GF-D8 (cell line): ENCODE measurements at places on chromosomes 16 and 17.

DNA sequence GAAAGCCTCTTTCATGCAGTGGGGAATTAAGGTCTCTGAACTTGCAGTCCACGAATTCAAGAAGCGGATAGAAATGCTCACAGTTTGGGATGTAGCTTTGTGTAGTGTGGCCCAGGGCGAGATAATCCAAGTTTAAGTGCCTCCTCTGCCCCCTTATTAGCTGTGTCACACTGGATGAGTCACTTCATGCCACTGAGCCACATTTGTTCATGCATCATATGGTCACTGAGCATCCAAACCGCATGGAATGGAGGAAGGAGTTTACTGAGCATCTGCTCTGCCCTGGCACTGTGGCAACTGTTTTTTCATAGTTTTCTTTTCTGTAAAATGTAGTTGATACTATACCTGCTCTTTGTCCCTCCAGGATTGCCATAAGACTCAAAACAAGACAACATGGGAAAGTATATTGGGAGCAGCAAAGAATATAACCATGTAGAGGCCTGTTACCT, 15.1 kb upstream of the DHX8 start:
- DNase-seq = no peak

- DNase-seq = no peak
Observed at GRCh38 chr17:75036643-75037268, 10.0 kb downstream of the ATP5PD start.

DNA sequence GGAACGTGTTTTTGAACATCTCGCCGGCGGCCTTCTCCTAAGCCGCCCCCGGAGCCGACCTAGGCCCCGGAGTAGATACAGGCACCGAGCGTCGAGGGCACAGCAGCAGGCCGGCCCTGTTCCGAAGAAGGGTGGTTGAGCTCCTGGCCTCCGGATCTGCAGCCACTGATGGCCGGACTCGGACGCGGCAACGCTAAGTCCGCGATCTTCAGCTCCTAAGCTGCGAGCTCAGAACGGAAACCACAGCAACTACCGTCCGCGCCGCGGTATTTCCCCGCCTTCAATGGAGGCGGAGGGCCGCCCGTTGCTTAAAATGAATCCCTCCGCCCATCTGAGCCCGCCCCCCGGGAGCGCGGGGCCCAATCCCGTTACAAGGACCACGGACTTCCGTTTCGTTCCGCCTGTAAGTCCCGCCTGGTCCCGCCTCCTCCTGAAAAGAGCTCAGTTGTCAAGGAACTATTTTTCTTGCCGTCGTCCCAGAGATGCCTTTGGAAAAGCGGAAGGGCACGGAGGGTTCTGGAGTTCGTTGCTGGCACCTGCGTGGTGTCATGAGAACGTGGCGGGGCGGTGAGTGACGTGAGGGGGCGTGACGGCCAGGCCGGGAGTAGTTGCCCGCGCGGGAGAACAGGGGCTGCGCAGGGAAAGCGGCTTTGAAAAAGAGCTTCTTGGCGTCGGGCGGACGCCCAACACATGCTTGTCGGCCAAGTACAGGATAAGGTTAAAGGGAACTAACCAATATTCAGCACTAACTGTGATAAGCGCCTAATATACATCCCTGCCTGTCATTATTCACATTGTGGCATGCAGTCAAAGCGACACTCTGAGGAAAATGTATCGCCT, at the start of gene CFAP20:
CFAP20 (minus strand) TSS at position 285 of the 840 bp plus-strand sequence; CDS start at position 19, 266 bp downstream.
- DNase-seq = peak; percentile 99

- DNase-seq = no peak
Observed at GRCh38 chr17:40035162-40035559, 19.0 kb downstream of the MED24 start.

DNA sequence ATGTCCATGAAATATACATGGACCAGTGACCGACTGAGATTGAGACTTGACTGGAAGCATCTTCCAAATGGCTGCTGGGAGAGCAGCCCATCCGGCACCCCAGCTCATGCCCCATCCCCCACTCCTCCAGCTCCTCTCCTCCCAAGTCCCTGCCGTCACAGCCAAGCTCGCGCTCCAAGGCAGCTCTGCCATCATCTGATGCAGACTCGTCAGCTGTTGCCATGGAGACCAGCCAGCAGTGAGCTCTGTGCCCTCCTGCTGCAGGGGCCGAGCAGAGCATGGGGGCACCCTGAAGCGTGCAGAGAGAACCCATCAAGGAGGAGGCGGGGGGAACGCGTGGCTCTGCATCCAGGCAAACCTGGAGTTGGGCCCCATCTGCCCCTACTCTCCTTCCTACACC, 74.5 kb upstream of the TNRC6C start:
- DNase-seq = no peak

DNA sequence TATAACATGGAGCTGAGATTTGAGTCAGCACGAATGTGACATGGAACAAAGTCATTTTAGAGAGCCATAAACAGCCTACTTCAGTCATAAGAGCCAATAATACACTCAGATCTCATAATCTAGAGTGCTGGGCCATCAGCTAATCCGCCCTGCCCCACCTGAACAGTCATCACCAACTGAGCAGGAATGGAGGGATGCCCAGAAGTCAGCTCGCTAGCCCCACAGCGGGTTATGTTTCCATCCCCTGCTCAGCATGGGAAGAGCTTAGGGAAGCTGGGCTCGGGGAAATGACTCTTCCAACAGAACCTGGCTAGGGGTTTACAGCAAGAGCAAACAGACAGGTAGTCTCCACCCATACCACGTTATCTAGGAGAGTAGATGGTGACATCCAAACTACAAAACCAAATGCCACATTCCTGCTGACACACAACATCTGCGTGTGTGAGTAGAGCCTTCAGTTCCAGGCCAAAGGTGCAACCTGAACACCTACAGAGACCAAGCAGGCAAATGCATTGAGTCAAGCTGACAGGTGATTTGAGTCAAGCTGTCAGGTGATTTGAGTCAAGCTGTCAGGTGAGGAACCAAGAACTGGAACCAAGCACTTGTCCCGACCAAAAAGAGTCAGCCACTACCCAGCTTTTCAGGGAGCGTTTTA, 2.0 kb downstream of the TMEM11 start:
- no peak for DNase-seq

- no peak for DNase-seq
Observed at GRCh38 chr17:78023042-78023441, 64.5 kb downstream of the TNRC6C start.

- DNase-seq = no peak
Observed at GRCh38 chr17:38604479-38605403, 1.0 kb downstream of the SRCIN1 start.

GRCh38 chr16:66483689-66484452, 56.8 kb downstream of the BEAN1 start:
- DNase-seq = peak; percentile 6

- no peak for DNase-seq
Observed at GRCh38 chr17:51666971-51667705, 406.8 kb downstream of the UTP18 start.

DNA sequence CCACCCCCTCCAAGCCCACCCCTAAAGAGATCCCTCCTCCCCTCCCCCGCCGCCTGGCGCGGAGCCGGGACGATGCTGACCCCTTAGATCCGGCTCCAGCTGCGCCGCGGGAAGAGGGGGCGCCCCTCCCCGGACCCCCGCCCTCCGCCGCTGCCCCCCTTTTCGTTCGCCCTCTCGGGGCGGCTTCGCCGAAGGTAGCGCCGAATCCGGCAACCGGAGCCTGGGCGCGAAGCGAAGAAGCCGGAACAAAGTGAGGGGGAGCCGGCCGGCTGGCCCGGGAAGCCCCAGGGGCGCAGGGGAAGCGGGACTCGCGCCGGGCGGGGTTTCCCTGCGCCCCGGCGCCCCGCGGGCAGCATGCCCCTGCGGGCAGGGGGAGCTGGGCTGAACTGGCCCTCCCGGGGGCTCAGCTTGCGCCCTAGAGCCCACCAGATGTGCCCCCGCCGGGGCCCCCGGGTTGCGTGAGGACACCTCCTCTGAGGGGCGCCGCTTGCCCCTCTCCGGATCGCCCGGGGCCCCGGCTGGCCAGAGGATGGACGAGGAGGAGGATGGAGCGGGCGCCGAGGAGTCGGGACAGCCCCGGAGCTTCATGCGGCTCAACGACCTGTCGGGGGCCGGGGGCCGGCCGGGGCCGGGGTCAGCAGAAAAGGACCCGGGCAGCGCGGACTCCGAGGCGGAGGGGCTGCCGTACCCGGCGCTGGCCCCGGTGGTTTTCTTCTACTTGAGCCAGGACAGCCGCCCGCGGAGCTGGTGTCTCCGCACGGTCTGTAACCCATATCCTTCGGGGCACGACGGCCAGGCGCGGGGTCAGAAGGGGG, 623 bp downstream of the CACNA1G start:
- no peak for DNase-seq

- DNase-seq = no peak
Observed at GRCh38 chr17:83067071-83067717, 12.2 kb upstream of the METRNL start.

GRCh38 chr17:29709866-29710519, 87.3 kb upstream of the CORO6 start:
- DNase-seq = no peak

GRCh38 chr17:38749223-38750043, 1.3 kb upstream of the PCGF2 start:
- no peak for DNase-seq

- DNase-seq = no peak
Observed at GRCh38 chr16:66930189-66930588, 4.0 kb downstream of the CIAO2B start.

GRCh38 chr16:85157813-85158742, 45.8 kb upstream of the CIBAR2 start:
- no peak for DNase-seq

DNA sequence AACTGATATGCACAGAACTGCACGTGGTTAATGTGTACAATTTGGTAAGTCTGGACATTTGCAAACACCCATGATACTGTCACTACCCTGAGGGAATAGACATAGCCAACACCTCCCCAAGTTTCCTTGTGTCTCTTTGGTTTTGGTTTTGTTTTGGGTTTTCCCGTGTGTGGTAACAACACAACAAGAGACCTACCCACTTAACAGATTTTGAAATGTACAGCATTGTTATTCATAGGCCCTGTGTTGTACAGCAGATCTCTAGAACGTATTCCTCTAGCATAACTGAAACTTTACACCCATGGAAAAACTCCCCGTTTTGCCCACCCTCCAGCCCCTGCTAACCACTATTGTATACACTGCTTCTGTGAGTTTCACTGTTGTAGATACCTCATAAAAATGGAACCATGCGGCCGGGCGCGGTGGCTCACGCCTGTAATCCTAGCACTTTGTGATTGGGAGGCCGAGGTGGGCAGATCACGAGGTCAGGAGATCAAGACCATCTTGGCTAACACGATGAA, 76.3 kb upstream of the TBC1D3K start:
- no peak for DNase-seq

DNA sequence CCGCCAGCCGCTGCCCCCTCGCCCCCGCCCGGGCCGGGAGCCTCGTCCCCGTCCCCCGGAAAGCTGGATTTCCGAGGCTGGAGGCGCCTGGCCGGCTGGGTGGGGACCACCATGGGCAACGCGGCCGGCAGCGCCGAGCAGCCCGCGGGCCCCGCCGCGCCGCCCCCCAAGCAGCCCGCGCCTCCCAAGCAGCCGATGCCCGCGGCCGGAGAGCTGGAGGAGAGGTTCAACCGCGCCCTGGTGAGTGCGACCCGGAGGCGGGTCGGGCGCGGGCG, 266 bp downstream of the FMNL1 start:
- DNase-seq = no peak

- peak; percentile 35 for DNase-seq
Observed at GRCh38 chr16:4052801-4053293, 63.4 kb downstream of the ADCY9 start.

- no peak for DNase-seq
Observed at GRCh38 chr17:40026816-40027613, 11.8 kb downstream of the CSF3 start.

DNA sequence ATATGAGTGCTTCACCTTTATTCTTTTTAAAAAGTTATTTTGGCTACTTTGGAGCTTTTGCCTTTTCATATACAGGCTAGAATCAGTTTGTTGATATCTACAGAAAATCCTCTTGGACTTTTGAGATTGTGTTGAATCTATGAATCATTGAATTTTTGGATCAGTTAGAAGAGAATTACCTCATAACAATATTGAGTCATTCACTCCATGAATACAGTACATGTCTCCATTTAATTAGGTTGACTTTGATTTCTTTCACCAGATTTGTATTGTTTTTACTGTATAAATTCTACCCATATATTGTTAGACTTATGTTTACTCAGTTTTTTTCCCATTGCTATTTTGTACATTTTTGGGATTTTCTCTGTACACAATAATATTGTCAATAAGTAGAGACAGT, 54.4 kb downstream of the TAOK1 start:
- no peak for DNase-seq

GRCh38 chr17:59221159-59221847, 992 bp downstream of the GDPD1 start:
- no peak for DNase-seq

DNA sequence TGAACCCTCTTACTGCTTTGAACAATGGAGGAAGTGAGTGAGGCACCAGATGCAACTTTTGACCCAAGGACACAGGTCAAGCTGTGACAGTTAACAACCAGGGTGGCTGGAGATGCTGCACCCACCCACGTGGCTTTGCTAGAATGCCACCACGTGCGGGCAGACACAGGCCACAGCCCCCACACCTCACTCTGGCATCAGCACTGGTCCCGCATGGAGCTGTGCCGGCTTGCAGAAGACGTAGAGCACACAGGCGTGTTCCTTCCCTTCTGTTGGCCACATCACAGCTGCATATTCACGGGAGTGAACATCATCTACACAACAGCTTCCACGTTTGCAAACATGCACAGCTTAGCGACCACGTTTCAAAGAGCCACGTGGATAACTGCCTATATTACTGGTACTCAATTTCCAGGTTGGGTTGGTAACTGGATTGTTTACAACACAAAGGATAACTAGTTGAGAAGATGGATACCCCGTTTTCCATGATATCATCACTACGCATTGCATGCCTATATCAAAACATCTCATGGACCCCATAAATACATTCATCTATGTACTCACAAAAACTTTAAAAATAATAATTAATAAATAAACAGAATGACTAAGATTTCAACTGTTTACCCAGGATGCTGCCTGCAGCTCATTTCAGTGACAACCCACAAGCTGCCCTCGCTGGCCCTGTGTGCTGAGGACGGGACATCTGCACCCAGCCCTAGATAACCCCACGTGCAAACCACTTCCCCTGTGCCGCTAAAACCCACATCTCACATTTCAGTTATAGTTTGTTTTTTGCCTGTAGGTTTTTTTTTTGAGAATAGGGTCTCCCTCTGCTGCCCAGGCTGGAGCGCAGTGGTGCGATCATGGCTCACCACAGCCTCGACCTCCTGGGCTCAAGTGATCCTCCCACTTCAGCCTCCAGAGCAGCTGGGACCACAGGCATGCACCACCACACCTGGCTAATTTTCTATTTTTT, 132.0 kb downstream of the ANKRD11 start:
- DNase-seq = peak; percentile 48

- no peak for DNase-seq
Observed at GRCh38 chr17:78426293-78426879, 47.9 kb downstream of the PGS1 start.

DNA sequence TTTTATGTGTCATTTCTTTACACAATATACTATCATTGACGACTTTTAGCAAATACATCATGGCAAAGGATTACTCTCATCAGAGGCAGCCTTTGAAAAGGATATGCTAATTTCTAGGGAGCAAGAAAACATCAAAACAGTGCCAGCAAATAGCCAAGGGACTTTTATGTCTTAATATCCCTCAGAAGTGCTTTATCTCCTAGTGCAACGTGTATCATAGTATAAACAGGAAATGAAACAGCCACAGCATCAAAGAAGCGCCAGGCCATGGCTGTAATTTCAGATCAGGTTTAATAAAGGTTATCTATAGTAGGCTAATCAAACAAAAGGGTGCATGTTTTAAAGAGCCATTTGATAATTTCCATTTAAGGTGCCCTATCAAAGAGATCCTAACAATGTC, 159.9 kb downstream of the AXIN2 start:
- no peak for DNase-seq

- no peak for DNase-seq
Observed at GRCh38 chr17:81080019-81080418, 45.1 kb downstream of the BAIAP2 start.
